ENCODE measurements at places on chromosomes 4 and X. TPM values are rescaled to one million over a fixed set of nuclear protein-coding genes. Genes with fewer than 3 reads are reported as not detected.

GRCh38 chr4:177301126-177301639 lies 8.5 kb upstream of the NEIL3 start:
- DNase-seq: no peak

GRCh38 chr4:38073596-38074234 lies 113.5 kb downstream of the PTTG2 start:
- no peak for DNase-seq

DNA sequence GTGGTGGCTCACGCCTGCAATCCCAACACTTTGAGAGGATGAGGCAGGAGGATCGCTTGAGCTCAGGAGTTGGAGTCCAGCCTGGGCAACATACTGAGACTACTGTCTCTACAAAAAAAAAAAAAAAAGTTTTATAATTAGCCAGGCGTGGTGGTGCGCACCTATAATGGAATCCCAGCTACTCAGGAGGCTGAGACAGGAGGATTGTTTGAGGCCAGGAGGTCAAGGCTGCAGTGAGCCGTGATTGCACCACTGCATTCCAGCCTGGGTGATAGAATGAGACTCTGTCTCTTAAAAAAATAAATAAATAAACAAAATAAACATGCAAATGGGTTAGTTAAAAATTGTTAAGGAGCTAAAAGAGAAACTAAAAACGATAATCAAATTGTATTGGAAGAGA lies 7.7 kb downstream of the GLOD5 start:
- DNase-seq: no peak

GRCh38 chrX:154529206-154529612 lies 13.2 kb upstream of the FAM3A start:
- DNase-seq: no peak

DNA sequence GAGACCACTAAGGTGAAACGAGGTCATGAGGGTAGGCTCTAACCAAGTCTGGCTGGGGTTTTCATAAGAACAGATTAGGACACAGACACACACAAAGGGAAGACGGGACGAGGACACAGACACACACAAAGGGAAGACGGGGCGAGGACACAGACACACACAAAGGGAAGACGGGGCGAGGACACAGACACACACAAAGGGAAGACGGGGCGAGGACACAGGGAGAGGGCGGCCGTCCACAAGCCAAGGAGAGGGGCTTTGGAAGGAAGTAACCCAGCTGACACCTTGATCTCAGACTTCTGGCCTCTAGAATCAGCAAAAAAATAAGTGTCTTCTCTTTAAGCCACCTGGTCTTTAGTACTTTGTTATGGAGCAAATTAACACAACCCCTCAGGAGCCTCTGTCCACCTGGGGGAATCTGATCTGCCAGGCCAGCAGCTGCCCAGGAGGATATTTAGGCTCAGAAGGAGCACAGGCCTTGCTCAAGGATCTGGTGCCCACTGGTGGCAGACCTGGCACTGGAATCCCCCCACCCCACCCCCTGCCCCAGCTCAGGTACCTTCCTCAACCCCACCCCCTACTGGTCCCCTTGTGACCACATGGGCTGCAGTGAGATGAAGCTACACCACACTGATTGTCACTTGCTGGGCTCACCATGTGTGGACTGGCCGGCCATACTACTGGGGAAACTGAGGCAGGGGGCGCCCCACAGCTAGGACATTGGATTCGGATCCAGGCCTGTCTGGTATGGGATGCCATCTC lies 2.8 kb downstream of the ABLIM2 start:
- no peak for DNase-seq

The MAGEA10 gene
- not detected for polyA plus RNA-seq

DNA sequence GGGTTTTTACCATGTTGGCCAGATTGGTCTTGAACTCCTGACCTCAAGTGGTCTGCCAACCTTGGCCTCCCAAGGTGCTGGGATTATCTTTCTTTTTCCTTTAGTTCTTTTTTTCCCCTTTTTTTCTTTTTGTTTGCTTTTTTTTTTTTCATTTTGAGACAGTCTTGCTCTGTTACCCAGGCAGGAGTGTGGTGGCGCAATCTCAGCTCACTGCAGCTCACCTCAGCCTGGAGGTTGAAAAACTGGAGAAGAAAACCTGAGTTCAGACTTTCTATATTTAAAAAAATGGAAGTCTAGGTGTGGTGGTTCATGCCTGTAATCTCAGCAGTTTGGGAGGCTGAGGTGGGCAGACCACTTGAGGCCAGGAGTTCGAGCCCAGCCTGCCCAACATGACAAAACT lies 181.1 kb upstream of the HS3ST1 start:
- no peak for DNase-seq

The HMX1 gene
- not detected for polyA plus RNA-seq

GRCh38 chr4:2322841-2323240 lies 60.9 kb upstream of the MXD4 start:
- DNase-seq: peak; percentile 11

The POF1B gene
- polyA plus RNA-seq: not detected

The FNIP2 gene
- polyA plus RNA-seq: 14.8 TPM

The ADRA2C gene
- polyA plus RNA-seq: 0.20 TPM

The ADH6 gene
- polyA plus RNA-seq: 0.02 TPM

DNA sequence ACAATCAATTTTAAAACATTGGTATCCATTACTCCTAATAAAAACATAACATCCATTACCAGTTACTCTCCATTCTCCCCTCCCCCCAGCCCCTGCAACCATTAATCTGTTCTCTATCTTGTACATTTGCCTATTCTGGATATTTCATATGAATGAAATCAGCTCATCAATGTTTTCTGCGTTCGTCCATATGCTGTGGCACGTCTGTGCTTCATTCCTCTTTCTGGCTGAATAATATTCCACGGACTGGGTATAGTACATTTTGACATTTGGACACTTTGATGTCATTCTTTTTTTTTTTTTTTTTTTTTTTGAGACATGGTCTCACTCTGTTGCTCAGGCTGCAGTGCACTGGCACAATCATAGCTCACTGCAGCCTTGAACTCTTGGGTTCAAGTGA lies 5.2 kb downstream of the DNASE1L1 start:
- DNase-seq: no peak

DNA sequence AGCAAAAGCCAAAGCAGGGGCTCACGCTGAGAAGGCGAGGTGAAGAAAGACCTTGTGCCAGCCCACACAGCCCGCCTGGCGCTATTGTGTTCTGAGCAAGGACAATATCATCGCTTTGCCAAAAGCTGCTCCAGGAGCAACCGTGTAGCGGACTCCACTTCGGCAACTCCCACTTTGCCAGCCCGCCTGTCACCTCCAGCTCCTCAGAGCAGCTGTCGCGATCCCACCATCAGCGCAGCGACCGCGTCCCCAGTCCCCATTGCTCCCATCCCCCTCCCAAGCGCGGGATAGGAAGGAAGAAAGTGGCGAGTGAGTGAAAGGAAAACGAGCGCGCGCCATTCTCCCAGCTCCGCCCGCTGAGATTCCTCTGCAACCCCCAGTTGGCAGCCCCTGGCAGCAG lies 759 bp downstream of the ZC4H2 start:
- no peak for DNase-seq

DNA sequence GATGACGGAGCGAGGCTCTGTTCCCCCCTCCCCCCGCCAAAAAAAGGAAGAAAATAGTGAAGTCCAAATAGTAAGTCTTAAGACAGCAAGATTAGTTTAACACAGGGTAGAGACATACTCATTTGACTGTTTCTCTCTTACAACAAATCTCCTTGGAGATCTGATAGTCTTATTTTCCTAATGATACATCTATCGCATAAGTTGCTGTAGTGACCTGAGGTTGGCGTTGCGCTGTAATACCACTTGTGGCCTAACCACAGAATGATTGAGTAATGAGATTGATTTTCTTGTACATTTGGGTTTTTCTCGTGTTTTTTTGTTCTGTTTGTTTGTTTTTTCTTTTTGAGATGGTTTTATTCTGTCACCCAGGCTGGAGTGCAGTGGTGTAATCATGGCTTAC lies 27.2 kb downstream of the OCIAD1 start:
- DNase-seq: no peak

GRCh38 chr4:119329835-119330620 lies 8.1 kb upstream of the FABP2 start:
- no peak for DNase-seq

DNA sequence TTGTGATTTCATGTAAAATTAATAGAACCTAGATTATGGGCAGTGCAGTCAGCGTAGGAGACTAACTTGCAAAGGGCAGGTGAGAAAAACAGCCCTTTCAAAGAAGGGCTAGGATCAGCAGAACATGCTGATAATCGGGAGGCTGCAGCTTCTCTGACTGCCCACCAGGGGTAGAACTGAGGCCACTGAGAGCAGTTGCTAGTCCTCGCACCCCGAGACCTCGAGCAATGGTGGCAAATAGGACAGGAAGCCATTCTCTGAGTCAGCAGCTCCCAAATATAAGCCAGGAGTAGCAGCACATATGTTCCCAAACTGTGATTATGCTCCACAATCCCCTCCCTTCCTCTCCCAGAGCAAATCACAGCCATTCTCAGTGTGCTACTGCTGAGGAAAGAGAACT lies 186.5 kb downstream of the MSL3 start:
- DNase-seq: no peak

DNA sequence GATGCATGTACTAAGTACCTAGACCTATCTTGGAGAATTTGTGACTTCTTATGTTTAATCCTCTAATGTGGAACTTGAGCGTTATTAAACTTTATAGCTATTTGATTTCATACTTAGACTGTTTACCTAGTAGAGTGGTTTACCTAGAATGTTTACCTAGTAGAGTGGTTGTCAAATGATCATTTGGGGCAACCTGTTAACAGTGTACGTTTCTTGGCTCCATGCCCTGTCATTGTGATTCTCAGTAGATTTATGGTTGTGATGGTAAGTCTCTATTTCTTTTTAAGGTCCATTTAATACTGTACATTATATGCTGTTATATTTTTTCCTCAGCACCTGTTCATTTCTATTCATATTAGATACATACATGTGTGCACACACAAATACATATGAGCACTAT lies 233.0 kb upstream of the MAD2L1 start:
- DNase-seq: no peak

DNA sequence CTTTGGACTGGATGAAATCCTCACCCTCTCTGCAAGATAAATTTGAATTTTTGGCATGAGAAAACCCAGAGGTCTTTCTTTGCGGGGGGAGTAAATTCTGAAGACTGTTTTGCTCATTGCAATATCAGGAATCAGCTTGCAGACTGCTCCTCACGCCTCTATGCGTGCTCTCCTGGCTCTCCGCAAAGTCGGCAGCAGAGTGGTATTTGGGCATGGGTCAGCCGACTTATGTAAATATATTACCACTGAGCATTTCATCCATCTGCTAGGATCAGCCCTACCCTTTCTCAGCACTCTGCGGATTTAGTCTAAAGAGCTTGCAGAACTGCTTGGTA lies 288.0 kb downstream of the ASMT start:
- no peak for DNase-seq

DNA sequence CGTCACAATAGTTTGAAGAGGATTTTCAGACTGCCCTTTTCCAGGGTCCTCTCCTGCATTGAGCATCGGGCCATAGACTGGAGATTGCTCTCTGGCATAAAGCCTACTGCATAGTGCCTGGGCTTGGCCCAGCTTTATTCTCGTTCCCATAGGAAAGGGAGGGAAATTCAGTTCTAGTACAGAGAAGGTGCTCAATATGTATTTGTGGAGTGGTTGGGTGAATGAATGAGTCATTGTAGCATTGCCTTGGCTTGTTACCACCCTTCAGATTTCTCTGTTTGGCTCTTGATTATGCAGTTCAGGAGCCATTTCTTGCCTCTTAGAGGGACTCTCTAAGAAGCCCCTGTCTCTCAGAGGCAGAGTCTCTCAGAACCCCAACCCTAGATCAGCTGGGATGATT lies 2.6 kb downstream of the TMEM35A start:
- no peak for DNase-seq

DNA sequence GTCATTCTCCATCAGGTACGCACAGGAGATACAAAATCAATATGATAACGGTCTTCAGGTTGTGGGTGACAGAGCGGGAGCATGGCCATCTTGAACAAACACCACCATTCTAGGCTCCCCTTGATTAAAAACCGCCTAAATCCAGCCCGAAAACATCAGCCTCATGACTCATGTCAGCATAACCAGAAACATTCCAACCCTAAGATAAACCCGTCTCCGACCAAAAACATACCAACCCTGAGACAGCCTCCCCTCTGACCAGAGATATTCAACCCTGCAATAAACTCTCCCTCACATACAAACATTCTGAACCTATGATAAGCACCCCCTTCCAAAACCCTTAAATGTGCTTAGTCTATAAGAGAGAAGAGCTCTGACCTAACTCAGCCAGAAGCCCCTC lies 157.9 kb downstream of the DHRSX start:
- peak; percentile 47 for DNase-seq

GRCh38 chr4:8703401-8703696 lies 110.8 kb downstream of the CPZ start:
- no peak for DNase-seq

GRCh38 chr4:40550948-40551462 lies 78.7 kb downstream of the RBM47 start:
- DNase-seq: no peak

- no peak for DNase-seq
These were observed at the start of gene SPINK2 for GRCh38 chr4:56821381-56822243. TSS of gene SPINK2 (minus strand) at chr4:56821701. CDS start at chr4:56821662, 39 bp downstream.

The FGB gene
- polyA plus RNA-seq: not detected

The TMEM144 gene
- 0.65 TPM for polyA plus RNA-seq

GRCh38 chrX:154980330-154981115 lies 42.0 kb downstream of the F8 start:
- peak; percentile 9 for DNase-seq

- DNase-seq: no peak
These were observed 66.1 kb upstream of the SOD3 start for GRCh38 chr4:24729119-24729730.

GRCh38 chr4:152185786-152186550 lies 349.9 kb downstream of the FBXW7 start:
- no peak for DNase-seq

GRCh38 chr4:11408233-11408967 lies 20.3 kb downstream of the HS3ST1 start:
- DNase-seq: no peak

The ZMAT1 gene
- polyA plus RNA-seq: 0.99 TPM

The KCTD8 gene
- not detected for polyA plus RNA-seq

GRCh38 chr4:101337688-101338087 lies 9.6 kb downstream of the PPP3CA start:
- no peak for DNase-seq

GRCh38 chr4:129344058-129344457 lies 248.1 kb downstream of the C4orf33 start:
- DNase-seq: no peak

- DNase-seq: no peak
These were observed 297.8 kb upstream of the FAM241A start for GRCh38 chr4:111847296-111848008.

- peak; percentile 1 for DNase-seq
These were observed 38.2 kb downstream of the HPGDS start for GRCh38 chr4:94304365-94304971.

The ITM2A gene
- not detected for polyA plus RNA-seq

DNA sequence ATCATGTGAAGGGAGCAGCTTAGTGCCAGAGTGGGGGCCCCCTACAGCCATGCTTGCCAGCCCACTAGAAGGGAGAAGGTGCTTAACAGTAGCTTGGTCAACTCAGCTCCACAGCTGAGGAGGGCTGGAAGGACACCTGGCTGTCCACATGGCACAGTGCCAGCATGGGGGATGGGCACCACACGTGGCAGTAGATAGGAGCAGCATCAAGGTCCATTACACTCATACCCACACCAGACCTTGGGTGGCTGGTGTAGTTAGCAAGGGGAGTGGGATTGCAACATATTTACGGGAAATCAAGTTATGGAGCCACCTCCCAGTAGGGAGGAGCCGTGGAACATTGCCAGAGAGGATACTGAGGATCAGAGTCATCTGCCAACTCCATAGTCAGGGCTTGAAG lies 37.9 kb upstream of the SLC4A4 start:
- DNase-seq: no peak

Data from BJ (cell line).